Activated B cell treated with CpG ODN at 0.5 μM for 24 hours (primary cell): ENCODE measurements at places on chromosomes 5 and 9.

GRCh38 chr9:124511426-124511840 is 4.2 kb upstream of the NR5A1 start:
- no peak for DNase-seq

DNA sequence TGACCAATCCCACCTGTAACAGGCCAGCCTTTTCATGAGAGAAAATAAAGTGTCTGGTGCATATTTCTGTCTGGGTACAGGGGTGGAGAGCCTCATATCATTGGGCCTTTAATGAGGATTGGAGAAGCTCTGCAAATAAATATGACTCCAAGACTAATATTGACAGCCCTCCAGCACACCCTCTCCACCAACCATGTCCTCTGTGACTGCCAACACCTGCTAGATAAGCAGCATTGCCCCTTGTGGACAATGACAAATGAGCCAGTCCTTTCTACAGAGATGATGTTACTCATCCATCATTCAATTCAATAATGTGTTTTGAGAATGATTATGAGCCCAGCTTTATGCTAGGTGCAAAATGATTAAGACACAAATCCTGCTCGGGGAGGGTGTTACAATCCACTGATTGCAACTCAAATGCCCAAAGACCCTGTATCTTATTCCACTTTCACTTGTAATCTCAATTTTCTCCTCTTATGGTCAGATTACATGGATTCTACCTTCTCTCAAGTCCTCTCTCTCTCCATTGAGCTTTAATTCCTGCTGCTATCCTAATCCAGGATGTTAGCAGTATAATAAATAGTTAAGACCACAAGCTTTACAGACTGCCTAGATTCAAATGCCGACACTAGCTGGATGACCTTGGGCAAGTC is 2.1 kb upstream of the GFRA3 start:
- DNase-seq: no peak

DNA sequence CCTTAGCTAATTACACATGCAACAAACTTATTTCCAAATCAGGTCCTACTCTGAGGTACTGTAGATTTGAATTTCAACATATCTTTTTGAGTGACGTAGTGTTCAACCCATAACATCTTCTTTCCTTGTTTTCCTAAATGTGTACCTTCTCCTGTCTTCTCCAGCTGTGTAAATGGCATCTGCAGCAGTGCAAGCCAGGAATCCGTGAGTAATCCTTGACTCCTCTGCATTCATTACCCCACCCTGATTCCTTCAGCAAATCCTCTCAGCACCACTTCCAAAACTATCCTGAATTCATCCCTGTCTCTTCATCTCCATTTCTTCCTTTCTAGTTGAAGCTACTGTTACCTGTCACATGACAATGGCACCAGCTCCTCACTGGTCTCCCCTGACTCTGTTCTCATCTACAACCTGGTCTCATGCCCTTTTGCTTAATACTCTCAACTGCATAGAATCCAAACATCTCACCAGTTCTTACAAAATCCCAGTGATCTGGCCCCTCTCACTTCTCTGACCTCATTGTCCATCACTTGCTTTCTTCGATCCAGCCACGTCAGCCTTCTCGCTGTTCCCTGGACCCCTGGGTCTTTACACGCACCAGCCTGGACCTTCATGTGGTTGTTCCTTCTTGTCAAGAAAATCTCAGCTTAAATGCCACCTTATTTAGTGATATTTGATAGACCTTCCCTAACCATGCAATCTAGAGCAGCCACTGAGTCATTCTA is 14.6 kb upstream of the TRAF1 start:
- no peak for DNase-seq

DNA sequence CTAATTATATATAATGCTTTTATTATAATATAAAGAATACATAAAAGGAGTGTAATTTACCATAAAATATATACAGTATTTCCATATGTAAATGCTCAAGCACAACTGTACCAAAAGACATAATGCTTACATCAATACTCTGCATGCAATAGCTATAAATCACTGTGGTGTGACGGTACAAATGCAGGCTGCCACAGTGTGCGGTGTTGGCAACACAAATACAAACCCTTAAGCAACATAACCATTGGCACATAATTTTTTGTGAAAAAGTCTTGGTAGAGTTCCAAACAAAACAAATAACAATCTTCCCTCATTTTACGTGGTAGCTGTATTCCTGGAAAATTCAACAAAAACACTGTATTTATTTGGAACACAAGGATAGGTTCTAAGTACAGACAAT is 1.9 kb upstream of the SHISAL2B start:
- DNase-seq: no peak

- DNase-seq: no peak
Measured at GRCh38 chr5:124054564-124054963, 542.6 kb downstream of the CSNK1G3 start.

DNA sequence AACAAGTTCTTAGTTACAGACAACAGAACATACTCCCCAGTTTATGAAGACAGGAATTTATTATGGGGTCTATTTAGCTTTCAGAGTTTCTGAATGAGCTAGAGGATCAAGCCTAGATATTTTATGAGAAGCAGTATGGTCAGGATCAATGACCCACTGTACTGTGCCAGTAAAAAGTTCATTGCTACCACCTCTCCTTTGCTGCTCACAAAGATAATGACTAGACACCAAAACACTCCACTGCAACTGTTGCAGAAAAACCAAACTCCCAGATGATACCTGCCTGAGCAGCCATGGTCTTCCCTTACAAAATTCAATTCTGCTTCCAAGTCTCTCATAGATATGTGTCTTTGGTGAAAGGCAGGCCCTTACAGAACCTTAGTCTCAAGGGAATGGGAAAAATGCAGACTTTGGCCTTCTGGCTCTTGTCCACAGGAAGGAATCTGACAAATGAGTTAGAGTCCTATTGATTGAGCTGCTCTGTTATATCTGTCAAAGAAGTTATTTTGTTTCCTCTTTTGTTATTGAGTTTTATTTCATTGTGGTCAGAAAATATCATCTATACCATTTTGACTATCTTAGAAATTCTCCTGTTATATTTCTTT is 74.7 kb upstream of the RASGRF2 start:
- no peak for DNase-seq

DNA sequence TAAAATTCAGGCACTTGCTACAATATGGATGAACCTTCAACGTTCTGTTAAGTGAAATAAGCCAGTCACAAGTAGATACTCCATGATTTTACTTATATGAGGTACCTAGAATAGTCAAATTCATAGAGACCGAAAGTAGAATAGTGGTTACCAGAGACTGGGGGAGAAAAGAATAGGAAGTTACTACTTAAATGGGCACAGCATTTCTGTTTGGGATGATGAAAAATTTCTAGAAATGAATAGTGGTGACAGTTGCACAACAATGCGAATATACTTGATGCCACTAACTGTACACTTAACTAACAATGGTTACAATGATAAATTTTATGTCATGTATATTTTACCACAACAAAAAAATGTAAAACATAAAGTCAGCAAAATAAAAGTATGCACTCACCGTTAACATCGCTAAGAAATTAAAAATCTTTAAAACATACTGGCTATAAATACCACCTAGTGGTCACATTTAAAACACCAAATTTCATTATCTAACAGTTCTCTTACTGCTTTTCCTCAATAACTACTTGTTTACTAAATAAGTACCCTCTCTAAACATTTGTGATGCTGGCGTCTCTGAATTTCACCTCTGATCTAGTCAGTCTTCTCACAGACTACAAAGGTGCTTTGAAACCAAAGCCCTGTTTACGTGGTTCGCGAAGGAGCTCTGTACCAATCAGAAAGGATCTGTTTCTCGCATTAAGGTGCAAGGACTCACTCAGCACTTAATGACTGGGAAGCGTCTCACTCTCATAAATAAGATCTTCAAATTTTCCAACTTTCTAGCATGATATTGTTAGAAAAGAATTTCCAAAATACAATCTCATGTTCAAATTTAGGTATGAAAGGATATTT is 22.7 kb downstream of the KIF3A start:
- no peak for DNase-seq

GRCh38 chr5:32566319-32567111 is 18.8 kb upstream of the SUB1 start:
- DNase-seq: no peak

GRCh38 chr5:149616727-149617285 is 35.5 kb downstream of the ARHGEF37 start:
- no peak for DNase-seq

DNA sequence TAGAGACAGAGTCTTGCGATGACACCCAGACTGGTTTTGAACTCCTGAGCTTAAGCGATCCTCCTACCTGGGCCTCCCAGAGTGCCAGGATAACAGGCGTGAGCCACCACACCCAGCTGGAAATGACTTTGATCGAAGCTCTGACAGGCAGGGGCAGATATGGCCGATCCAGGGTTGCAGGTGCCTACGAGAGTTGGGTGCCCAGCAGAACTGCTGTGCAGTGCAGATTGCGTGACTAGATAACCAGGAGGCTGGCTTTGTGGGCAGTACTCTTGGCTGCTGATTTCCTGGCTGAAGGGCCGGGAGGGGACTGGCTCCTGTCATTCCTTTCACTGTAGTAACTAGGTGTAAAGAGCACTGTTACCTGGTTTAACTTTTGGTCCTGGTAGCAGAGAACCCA is 11.8 kb downstream of the TBC1D13 start:
- no peak for DNase-seq

DNA sequence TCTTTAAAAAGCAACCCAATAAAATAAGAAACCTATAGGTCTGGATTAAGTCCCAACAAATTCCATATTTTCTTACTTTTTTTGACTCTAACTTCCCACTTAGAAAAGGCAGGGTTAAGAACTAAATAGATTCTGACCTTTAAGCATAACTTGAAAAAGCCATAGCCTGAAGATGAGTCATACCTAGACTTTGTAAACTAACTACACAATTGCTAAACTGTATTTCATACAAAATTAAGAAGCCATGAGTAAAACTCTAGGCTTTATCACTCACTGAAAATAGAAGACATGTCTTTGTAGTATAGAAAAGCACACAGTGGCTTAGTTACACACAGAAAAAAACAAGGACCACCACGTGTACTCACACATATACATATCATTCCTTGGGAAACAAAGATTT is 51.5 kb downstream of the MLLT3 start:
- DNase-seq: no peak

DNA sequence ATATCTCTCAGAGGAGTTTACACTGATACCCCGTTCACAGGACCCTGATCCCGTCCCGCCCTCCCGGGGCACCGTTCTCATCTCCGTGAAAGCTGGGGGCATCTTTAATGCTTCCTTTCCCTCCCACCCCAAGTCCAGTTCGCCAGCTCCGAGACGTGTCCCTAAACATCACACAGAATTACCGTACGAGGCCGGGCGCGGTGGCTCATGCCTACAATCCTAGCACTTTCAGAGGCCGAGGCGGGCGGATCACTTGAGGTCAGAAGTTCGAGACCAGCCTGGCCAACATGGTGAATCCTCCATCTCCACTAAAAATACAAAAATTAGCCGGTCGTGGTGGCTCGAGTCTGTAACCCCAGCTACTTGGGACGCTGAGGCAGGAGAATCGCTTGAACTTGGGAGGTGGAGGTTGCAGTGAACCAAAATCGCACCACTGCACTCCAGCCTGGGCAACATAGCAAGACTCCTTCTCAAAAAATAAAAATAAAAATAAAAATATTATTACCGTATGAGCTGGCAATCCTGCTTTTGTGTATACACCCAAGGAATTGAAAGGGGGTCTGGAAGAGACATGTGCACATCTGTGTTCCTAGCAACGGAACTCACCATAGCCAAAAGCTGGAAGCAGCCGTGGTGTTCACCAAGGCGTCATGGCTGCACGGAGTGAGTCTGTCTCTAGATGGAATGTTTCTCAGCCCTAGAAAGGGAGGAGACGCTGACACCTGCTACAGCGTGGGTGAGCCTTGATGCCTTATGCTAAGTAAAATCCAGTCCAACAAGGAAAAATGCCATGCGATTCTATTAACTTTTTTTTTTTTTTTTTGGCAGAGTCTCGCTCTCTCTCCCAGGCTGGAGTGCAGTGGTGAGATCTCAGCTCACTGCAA is 1.2 kb upstream of the ABO start:
- DNase-seq: no peak

DNA sequence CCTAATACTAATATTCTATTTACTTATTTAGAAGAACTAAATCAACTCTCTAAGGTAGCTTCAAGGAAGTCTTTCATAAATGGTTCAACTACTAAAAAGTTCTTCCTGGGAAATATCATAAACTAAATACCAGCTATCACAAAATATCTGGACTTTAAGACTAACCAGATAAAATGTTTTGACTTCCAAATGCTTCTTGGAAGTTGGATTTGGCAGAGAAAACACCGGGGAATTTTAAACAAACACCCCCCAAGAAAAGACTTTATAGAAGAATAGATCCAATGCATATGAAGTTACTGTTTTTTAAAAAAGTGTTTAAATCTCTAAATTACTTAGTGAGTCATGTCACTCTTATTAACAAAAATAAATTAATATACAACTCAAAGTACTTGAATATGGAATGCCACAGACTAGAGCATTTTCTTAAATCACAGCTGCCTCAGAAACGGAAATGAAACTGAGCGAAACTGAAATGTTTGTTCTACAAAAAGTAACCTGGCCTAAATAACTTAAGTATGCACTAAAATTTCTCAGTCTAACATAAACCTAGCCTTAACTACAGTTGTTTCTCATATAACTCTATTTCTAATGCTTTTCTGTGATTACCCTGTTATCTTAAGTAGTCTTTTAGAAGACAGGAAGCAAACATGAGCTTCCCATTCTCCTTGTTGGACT is 6.8 kb downstream of the ABCA1 start:
- no peak for DNase-seq

DNA sequence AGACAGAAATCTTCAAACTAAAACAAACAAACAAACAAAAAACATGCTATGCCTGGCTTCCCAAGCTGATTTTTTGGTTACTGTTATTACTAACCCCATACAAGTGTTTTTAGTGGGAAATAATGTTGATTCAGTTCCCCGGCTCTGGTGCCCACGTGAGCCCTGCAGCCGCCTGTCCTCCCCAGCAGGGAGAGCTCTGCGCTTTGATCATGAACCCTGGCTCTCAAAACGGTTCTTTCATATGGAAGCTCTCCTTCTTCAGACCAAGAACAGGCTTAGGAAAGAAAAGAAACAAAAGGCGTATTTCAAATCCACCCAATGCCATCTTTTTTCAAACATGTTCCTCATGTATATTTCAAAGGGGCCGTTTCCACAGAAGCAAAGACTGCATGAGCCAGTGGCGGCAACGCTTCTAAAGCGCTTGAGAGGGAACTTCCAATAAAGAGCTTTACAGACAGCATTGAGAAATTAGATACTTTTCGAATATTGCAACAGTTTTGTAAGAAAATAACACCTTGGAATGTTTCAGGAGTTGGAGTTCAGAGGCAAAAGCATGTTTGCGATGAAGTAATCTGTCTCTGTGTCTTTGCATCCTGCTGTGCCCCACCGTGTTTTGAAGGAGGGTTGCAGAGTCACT is 74.8 kb downstream of the ICE1 start:
- no peak for DNase-seq
